ENCODE measurements at places on chromosomes 3 and 15.

- DNase-seq: no peak
These were observed 399.9 kb downstream of the LRTM1 start for GRCh38 chr3:54527953-54528352.

DNA sequence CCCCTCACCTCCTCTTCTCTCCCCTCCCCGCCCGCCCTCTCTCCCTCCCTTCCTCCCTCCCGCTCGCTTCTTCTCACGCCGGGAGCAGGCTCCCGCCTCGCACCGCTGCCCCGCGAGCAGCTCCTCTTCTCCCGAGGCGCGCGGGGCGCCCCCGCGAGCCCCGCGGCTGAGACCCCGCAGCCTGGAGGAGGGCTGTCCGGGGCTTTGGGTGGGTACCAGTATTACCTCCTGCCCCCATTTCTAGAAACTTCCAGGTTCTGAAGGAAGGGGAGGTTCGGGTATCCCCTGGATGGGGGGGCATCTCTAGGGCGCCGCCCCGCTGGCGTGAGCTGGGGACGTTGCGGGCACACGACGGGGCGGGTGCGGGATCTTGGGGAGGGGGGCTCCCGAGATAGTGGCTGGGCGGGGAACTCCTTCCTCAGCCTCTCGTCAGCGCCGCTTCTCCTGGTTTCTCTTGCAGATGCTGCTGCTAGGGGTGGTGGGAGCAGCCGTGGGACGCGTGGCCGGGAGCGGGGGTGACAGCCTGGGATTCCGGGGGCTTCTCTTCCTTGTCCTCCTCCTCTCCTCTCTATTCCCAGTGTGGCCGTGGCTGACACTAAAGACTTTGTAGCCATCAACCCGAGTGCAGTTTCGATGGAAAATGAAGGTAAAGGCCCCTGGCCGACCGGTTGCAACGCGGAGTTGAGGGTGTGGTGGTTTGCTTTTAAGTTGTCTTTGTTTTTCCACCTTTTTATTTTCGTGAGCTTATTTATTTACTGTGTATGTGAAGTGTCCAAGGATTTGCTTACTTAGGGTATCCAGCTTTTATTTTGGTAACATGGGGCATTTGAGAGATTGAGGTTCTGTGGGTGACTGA is 474 bp downstream of the ATP2C1 start:
- DNase-seq: no peak

- DNase-seq: peak; percentile 93
These were observed 12.4 kb downstream of the GLYCTK start for GRCh38 chr3:52299879-52300611.

GRCh38 chr3:49098910-49099630 is 5.2 kb upstream of the QRICH1 start:
- no peak for DNase-seq

GRCh38 chr3:32733631-32734229 is 48.7 kb downstream of the CNOT10 start:
- DNase-seq: peak; percentile 43

DNA sequence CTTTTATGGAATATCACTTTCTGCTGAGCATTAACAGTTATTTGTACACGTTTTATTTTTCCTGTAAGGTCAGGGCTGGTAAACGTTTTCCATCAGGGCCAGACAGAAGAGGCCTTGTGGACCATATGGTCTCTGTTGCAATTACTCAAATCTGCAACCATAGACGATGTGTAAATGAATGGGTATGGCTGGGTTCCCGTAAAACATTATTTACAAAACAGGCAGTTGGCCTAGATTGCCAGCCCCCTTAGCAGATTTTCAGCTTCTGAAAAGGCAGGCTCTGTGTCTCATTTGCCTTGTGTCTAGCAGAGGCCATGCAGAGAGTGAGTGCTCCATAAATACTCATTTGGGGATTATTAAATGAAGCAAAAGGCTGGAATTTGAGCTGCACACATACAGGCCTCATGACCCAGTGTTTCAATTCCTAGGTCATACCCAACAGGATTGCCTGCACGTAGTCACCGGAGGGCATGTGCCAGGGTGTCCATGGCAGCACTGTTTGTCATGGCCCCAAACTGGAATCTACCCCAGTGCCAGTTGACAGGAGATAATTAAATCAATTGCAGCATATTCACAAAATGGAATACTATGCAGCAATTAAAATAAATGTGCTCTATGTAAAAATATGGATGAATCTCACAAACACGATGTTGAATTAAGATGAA is 51.3 kb downstream of the GPD1L start:
- no peak for DNase-seq

GRCh38 chr3:127299276-127299675 is 11.4 kb upstream of the PRR20G start:
- DNase-seq: peak; percentile 97

GRCh38 chr3:128346562-128346961 is 120.1 kb downstream of the DNAJB8 start:
- no peak for DNase-seq

DNA sequence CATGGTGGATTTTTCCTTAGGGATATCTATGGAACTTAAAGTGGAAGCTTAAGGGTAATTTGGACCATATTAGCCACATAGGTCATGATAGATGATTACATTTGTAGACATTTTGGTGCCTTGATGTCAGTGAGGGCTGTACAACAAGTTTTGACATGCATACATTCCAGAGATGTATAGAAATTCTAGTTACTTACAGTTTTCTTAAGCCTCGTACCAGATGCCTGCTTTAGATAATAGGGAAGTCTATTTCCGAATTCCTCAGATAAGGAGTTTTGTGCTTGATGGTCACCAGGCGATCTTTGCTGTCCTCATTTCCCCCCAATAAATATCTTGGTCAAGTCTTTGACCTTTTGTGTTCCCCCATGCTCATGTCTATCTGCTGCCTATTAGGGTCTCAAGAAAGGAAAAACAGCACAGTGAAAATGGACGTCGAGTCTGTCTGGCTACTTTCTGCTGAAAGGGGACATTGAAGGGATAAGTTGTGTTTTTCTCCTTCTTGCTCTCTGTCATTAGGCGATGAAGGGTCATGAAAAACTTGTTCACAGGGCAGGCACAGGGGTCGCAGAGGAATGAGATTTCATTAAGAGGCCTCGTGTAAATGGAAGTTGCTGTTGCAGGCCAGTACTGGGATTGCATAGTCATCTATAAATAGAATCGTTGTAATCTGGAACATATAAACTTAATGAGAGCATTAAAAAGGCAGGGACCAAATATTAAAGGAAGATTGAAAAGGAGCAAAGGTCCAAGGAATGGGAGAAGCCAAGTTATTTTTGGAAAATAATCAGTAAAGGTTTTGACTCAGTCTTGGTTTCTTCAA is 20.0 kb upstream of the SENP7 start:
- DNase-seq: no peak

GRCh38 chr3:183411216-183411922 is 17.1 kb downstream of the MCF2L2 start:
- DNase-seq: no peak

DNA sequence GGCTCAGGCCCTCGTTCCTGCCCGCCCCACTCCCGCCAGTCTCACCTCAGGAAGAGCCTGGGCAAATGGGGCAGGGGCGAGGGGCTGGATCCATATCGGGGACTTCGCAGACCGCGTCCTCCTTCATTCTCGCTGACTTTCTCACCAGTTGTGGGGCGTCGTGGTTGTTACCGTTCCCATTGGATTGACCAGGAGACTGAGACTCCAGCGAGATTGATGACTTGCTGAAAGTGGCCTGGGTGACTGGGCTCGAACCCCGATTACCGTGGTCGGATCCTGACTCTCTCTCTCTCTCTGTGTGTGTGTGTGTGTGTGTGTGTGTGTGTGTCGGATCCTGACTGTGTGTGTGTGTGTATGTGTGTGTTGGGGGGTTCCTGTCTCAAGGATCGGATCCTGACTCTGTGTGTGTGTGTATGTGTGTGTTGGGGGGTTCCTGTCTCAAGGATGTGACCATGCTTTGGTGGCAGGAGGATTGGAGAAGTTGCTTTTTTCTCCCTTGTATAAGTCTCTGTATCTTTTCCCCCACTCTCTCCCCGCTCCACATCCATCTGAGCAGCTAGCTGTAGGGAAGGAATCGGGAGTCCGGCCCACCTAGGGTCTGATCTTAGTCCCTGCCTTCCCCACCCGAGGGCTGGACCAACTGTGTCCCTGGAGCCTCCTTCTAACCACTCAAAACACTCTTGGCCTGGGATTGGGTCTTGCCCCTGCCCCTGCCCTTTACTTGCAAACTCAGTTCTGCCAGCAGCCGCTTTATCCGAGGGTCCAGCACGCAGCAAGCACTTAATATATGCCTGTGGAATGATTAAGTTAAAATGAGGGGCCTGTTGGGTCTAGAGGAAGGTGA is 603 bp downstream of the PLEKHO2 start:
- peak; percentile 35 for DNase-seq

DNA sequence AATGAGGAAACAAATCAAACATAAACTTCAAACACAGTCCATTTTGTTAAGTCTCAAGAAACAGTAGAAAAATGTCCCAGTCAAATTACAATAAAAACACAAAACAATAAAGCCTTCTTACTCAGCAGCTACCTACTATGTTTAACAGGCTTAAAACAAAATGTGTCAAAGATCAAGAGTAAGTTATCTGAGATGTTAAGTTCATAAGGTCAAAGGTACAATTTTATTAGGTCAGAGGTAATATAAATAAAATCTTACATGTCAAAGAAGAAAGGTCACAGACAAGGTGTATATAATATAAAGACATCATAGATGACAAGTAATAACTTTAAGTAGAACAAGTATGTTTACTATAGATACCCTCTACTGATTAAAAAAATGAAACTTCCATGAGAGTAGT is 208.3 kb downstream of the SCAPER start:
- no peak for DNase-seq

GRCh38 chr3:178297199-178297598 is 239.0 kb upstream of the KCNMB2 start:
- DNase-seq: no peak

- peak; percentile 58 for DNase-seq
These were observed 103.7 kb upstream of the LRIG1 start for GRCh38 chr3:66604481-66604880.

DNA sequence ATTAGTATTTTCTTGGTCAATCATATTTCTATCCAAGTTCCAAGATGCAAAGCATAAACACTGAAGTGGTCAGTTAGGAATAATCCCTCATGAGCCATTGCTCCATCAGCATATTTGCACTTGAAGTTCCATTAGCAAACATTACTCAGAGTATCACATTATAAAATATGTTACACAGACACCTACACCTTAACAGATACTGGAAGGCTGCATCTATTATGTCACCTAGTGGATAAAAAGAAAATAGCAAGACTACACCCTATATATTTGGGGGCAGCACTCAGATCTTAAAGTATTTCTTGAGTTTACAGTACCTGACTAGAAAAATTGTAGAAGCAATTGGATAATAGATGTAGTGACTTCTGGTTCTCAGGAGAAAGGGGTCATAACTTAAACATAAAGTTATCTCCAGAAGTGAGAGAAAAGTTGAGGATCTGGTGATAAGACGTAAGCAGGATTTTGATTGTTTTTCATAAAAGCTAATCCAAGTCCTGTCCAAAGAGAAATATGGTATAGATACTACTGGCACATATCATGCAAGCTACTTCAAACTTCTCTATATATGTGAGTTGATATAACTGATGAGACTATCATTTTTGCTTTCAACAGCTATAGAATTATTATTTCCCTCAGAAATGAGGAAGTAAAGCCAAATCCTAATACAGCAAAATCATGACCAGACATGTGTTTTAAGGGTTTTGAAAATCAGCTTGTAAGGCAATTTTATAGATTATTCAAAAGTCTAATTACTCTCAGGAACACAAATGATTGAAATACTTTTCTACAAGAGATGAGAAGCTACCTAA is 422.2 kb downstream of the GBE1 start:
- no peak for DNase-seq

- no peak for DNase-seq
These were observed 14.9 kb downstream of the GAP43 start for GRCh38 chr3:115638241-115638640.

- no peak for DNase-seq
These were observed 48.6 kb downstream of the NR1D2 start for GRCh38 chr3:23993556-23994243.

GRCh38 chr3:12327021-12327420 is 38.2 kb downstream of the PPARG start:
- DNase-seq: peak; percentile 31

GRCh38 chr3:139260041-139260486 is 83.8 kb upstream of the MRPS22 start:
- no peak for DNase-seq

- no peak for DNase-seq
These were observed 32.6 kb downstream of the HERC1 start for GRCh38 chr15:63801171-63801570.

- DNase-seq: peak; percentile 44
These were observed 326.6 kb downstream of the ARPP21 start for GRCh38 chr3:35965908-35966307.

GRCh38 chr15:48563934-48564333 is 81.6 kb downstream of the FBN1 start:
- no peak for DNase-seq

DNA sequence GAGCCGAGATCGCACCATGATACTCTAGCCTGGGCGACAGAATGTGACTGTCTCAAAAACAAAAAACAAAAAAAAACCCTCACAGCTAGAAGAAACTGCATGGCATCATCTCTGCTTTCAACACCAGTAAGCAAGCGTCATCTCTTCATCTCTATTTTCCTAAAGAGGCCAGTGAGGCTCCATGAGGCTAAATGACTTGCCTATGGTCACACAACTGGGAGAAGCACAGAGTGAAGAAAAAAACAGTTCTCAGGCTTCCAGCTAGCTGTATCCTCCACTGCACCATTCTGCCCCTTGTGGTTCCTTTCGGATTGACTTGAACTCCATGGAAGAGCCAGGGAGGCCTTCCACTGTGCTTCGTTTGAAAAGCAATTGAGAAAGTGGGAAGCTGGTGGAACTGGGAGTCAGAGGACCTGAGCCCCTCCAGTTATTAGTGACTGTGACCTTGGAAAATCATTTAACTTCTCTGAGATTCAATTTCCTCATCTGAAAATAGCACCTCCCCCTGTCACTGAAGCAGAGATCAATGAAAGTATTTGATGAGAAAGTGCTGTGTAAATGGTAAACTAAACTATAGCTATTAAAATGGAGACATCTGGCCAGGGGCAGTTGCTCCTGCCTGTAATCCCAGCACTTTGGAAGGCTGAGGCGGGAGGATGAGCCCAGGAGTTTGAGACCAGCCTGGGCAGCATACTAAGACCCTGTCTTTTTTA is 32.1 kb upstream of the DENND4A start:
- peak; percentile 65 for DNase-seq

DNA sequence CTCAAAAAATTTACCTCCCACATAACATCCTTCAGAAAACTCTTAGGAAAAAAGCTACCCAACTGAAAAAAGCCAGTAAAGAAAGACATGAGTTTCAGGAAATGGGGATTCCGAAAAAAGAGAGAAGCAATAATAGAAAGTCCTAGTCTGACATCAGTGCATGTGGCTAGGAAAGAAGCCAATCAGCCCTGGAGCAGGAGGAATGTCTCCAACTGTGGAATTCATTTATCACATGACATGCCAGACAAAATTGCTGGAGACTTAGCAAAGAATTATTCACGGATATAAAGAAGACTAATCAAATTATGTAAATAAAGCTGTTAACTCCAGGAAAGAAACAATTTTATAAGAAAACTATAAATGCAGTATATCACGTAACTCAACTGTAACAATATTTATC is 258.9 kb upstream of the RARB start:
- no peak for DNase-seq

GRCh38 chr3:52534281-52535183 is 875 bp upstream of the NT5DC2 start:
- no peak for DNase-seq

GRCh38 chr15:68347392-68347791 is 69.8 kb downstream of the FEM1B start:
- DNase-seq: no peak

- DNase-seq: no peak
These were observed 69.4 kb upstream of the FILIP1L start for GRCh38 chr3:100183608-100184125.

GRCh38 chr3:42264399-42265058 is 1.5 kb downstream of the CCK start:
- DNase-seq: no peak

- DNase-seq: no peak
These were observed 8.2 kb downstream of the HDC start for GRCh38 chr15:50257332-50257731.
